ENCODE measurements at places on chromosomes 1 and 21. TPM values are rescaled to one million over a fixed set of nuclear protein-coding genes. Genes with fewer than 3 reads are reported as not detected.

- no peak for DNase-seq
Observed at GRCh38 chr1:181712711-181713110, 229.4 kb downstream of the CACNA1E start.

GRCh38 chr1:244160455-244161235 lies 109.6 kb downstream of the ZBTB18 start:
- DNase-seq = no peak

- peak; percentile 38 for DNase-seq
Observed at GRCh38 chr21:35138665-35139381, 89.7 kb upstream of the RUNX1 start.

- DNase-seq = peak; percentile 44
Observed at GRCh38 chr1:4224684-4225467, 324.8 kb upstream of the C1orf174 start.

Gene CDK11B
- total RNA-seq = 24.0 TPM

GRCh38 chr1:166133276-166133841 lies 33.4 kb downstream of the FAM78B start:
- DNase-seq = no peak

DNA sequence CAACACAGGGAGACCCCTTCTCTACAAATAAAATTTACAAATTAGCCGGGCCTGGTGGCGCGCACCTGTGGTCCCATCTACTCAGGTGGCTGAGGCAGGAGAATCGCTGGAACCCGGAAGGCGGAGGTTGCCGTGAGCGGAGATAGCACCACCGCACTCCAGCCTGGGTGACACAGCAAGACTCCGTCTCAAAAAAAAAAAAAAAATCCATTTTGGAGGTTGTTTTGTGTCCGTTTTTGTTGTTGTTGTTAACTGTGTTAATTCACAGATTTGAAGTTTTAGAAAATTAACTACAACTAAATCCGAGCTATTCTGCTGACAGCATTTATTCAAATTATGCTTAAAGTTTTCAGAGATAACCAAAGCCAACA lies 618 bp downstream of the CLCC1 start:
- peak; percentile 24 for DNase-seq

Data from kidney (tissue), 22 donors.